ENCODE measurements at places on chromosomes 11 and 22.

DNA sequence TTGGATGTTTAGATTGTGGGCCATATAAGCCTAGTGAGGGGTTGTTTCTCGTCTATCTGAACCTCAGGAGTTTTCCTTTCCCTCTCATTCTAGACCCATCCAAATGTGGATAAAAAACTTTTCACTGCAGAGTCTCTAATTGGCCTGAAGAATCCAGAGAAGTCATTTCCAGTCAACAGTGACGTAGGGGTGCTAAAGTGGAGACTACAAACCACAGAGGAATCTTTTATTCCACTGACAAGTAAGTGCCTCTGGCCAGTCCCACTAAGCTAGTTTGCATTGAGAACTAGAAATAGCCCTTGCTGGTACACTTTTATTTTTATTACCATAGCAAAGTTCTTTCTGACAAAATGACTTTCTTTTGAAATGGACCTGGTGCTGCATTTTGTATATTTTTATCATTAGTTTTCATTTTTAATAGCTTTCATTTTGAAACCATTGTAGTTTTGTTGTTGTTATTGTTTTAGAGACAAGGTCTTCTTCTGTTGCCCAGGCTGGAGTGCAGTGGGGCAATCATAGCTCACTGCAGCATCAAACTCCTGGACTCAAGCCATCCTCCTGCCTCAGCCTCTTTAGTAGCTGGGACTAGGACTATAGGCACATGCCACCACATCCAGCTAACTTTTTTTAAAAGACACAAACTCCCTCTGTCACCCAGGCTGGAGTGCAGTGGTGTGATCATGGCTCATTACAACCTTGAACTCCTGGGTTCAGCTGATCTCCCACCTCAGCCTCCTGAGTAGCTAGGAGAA lies 14.6 kb upstream of the PHLDB1 start:
- DNase-seq = no peak

DNA sequence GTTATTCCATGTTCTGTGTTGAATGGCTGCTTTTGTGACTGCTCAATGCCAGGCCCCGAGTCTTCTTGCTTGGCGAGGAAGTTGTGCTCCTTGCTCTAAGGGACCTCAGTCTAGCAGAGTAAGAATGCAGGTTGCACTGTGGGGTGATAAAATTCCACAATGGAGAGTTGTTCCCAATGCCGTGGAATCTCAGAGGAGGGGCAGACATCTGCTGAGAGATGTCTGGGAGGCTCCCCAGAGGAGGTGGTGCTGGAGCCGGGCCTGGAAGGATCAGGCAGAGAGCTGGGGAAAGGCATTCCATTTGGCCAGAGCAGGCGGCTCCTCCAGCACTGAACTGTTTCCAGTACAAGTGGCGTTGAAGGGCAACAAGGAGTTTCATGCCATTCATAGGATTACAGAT lies 55.2 kb downstream of the ST3GAL4 start:
- no peak for DNase-seq

DNA sequence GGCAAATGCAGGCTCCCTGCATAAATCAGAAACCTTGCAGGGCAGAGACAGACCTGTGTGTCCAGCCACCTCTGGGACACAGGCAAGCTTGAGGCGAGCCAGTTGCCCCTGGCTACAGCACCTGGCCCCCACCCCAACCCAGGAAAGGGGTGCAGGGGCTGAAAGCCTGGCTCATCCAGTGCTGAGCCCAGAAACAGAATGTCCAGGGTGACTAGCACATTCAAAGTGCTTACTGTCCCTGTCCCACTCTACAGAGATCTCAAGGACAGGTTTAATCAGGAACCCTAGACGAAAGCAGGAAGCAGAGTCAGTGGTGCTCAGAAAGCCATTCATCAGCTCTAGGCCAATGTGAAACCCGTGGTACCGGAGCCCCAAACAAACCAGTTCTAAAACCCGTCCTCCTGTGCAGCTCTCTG lies 31.9 kb downstream of the PLEKHA7 start:
- no peak for DNase-seq

- no peak for DNase-seq
These were observed 17.9 kb downstream of the KCNE3 start for GRCh38 chr11:74449369-74449931.
